ENCODE measurements at places on chromosomes 16 and 17.

- H3K27ac ChIP-seq, result no peak overlapping the region
- no peaks in the 10 kb centered on the region for H3K27me3 ChIP-seq
- H3K36me3 ChIP-seq, result no peaks in the 10 kb centered on the region
- DNase-seq, result no peak
Observed at GRCh38 chr16:66079671-66080334, 286.7 kb upstream of the CDH5 start.

DNA sequence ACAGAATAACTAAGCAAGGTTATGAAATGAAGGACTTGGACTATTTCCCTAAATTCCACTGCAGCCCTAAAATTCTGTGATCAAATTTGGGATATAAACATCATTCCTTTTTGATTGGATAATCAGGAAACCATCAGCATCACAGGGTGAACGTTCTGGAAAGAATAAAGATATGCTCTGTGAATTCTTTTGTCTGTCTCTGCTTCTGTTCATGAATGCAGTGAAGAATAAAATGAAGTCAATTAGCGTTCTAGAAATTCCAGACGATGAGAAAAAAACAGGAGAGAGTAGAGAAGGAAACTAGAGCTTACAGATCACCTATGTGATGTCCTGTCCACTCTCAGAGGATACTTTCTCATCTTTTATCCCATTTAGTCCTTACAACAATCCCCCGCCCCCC, 295.1 kb upstream of the SOX9 start:
- no peaks in the 10 kb centered on the region for H3K36me3 ChIP-seq
- no peaks in the 10 kb centered on the region for H3K27me3 ChIP-seq
- DNase-seq, result no peak
- no peaks in the 10 kb centered on the region for H3K4me1 ChIP-seq
- no peak overlapping the region for H3K27ac ChIP-seq

DNA sequence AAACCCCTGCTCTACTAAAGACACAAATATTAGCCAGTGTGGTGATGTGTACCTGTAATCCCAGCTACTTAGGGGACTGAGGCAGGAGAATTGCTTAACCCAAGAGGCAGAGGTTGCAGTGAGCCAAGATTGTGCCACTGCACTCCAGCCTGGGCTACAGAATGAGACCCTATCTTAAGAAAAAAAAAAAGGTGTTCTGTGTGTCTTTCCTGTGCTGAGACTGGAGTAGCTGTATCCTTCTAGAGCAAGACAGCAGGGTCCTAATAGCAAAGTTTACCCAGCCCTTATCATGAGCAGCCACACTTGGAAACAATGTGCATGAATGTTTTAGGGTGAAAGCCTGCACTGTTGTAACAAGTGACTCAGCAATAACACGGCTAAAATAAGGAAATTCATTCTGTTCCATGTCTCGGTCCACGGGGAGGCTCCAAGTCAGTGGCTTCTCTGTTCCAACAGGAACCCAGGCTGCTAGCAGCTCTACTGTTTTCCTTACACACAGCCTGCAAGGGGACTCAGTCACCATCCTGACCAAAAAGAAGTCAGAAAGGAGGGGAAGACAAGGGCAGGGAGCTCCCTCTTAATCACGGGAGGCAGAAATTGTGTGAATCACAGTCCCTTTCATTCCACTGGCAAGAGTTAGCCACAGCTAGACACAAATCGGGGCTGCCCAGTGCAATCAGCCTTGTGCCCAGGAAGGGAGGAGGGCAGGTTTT, 7.1 kb upstream of the SLC5A11 start:
- H3K36me3 ChIP-seq, result no peaks in the 10 kb centered on the region
- H3K4me1 ChIP-seq, result peaks cover 52% of the 10 kb centered on the region
- peak overlapping the region; percentile 64 for H3K27ac ChIP-seq
- H3K4me3 ChIP-seq, result peak overlapping the region; percentile 32

DNA sequence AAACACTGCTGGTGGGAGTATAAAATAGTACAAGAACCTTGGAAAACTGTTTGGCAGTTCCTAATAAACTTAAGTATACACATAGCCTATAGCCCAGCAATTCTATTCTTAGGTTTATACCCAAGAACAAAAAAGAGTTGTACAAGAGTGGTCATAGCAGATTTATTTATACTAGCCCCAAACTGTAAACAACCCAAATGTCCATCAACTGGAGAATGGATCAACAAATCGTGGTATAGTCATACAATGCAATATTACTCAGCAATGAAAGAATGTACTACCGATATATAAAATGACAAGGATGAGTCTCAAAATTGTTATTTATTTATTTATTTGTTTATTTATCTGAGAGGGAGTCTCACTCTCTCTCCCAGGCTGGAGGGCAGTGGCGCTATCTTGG, 23.1 kb downstream of the GNGT2 start:
- no peaks in the 10 kb centered on the region for H3K36me3 ChIP-seq
- DNase-seq, result no peak
- no peak overlapping the region for H3K27ac ChIP-seq
- peaks cover 5% of the 10 kb centered on the region for H3K4me1 ChIP-seq
- H3K4me3 ChIP-seq, result no peak overlapping the region

GRCh38 chr17:68387435-68388218, 69.7 kb downstream of the WIPI1 start:
- DNase-seq, result peak; percentile 76
- H3K36me3 ChIP-seq, result no peaks in the 10 kb centered on the region
- peaks cover 100% of the 10 kb centered on the region for H3K4me1 ChIP-seq

DNA sequence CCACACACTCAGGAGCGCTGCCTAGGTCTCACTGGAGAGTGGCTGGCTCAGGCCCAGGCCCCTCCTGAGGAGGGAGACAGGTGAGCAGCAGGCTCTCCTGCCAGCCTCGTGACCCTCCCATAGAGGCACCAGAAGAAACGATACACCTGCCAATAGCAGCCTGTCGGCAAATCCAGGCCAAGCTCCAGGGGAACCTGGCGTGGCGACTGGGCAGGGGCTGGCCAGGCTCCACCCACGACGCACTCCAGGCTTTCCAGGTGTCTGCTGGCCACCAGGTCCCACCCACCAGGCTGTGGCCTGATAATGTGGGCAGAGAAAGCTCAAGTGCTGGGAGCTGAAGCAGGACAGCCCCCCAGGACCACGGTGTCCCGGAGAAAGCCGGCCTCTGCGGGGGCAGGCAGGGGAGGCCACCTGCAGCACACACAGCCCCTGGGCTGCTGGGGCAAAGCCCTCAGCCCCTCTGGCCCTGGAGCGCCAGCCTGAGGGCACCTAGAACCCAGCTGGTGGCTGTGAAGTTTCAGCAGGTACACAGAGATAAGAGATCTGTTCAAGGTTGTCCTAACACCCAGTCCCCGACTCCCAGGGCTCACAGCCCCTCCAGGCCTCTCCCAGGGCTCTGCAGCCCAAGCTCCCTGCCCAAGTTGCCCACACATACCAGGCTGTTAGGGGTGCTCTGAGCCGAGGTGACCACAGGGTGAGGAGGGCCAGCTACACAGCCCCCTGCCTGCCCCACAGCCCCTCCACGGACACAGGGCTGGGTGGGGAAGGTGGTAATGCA, 2.4 kb downstream of the PGAP6 start:
- no peaks in the 10 kb centered on the region for H3K27me3 ChIP-seq
- DNase-seq, result no peak
- peaks cover 18% of the 10 kb centered on the region for H3K36me3 ChIP-seq
- H3K4me1 ChIP-seq, result peaks cover 38% of the 10 kb centered on the region
- H3K4me3 ChIP-seq, result peak overlapping the region; percentile 85

GRCh38 chr16:16817196-16817595, 438.3 kb downstream of the NPIPA7 start:
- no peak for DNase-seq
- H3K27me3 ChIP-seq, result peaks cover 5% of the 10 kb centered on the region
- H3K4me3 ChIP-seq, result no peak overlapping the region
- no peaks in the 10 kb centered on the region for H3K36me3 ChIP-seq
- H3K27ac ChIP-seq, result no peak overlapping the region

DNA sequence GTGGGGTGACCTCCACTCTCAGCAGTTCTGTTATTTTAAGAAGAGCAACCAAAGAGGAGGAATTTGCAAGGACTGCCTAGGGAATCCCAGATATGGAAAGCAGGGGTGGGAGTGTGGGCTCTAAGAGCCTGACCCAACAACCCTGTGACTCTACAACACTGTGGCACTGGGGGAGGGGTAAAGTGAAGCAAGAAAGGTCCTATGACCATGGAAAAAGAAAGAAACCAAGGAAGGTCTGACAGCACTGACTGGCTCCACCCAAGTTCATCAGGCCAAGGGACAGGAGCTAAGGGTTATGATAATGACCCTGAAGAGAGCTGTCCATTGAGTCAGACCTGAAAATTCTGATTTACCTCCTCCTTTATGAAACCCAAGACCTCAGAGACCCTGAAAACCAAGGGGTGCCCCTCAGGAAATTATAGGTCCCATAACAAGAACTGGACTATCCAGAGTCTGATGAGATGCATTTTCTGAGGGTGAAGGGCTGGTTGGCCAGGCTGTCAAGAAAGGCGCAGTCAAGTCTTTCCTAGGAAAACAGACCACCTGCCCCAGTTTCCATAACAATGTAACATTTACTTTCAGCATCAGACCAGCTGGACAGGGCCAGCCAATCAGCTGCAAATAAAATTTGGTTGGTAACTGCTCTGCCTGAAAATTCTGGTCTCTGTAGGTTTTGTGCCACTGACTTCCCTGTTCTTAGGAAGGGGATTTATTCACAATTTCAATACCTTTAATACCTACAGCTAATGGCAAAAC, 53.8 kb upstream of the MTMR4 start:
- no peaks in the 10 kb centered on the region for H3K36me3 ChIP-seq
- no peak overlapping the region for H3K27ac ChIP-seq
- no peak for DNase-seq
- H3K4me3 ChIP-seq, result no peak overlapping the region

- peak overlapping the region; percentile 93 for H3K27ac ChIP-seq
- peaks cover 17% of the 10 kb centered on the region for H3K36me3 ChIP-seq
- peaks cover 50% of the 10 kb centered on the region for H3K4me1 ChIP-seq
- H3K4me3 ChIP-seq, result peak overlapping the region; percentile 65
- no peak for DNase-seq
- no peaks in the 10 kb centered on the region for H3K27me3 ChIP-seq
Observed at GRCh38 chr16:3023415-3023668, 400 bp downstream of the HCFC1R1 start.

- no peak overlapping the region for H3K27ac ChIP-seq
- no peaks in the 10 kb centered on the region for H3K27me3 ChIP-seq
- H3K4me3 ChIP-seq, result no peak overlapping the region
- H3K36me3 ChIP-seq, result peaks cover 18% of the 10 kb centered on the region
- H3K4me1 ChIP-seq, result peaks cover 10% of the 10 kb centered on the region
- DNase-seq, result no peak
Observed at GRCh38 chr17:44176671-44177501, 6.4 kb downstream of the ASB16 start.

DNA sequence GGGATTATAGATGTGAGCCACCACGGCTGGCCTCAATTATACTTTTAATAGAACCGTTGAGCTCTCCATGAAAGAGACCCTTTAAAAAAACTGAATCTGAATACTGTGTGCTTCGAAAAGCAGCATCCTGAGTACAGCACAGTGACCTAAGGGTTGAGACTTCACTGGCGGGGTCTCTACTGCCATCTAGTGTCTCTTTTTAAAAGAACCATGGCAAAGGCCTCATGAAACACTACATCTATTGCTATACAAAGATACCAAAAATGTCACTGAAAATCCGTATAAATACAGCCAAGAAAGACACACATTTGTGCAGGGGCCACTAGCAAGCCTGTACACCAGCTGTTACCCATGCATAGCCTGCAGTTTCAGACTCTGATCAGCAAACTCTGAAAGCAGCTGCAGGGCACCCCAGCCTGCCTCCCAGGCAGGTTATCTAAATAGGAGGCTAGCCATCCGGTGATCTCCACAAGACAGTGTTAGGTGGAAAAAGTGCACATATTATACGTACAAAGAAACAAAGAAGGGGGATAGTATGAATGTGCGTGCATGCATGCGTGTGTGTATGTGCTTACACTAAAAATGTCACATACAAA, 35.3 kb downstream of the NPLOC4 start:
- DNase-seq, result peak; percentile 62
- no peak overlapping the region for H3K27ac ChIP-seq
- H3K27me3 ChIP-seq, result no peaks in the 10 kb centered on the region

GRCh38 chr17:15263680-15264079, 1.4 kb downstream of the PMP22 start:
- no peak overlapping the region for H3K27ac ChIP-seq
- H3K36me3 ChIP-seq, result no peaks in the 10 kb centered on the region

- no peak overlapping the region for H3K27ac ChIP-seq
- no peaks in the 10 kb centered on the region for H3K36me3 ChIP-seq
- H3K4me3 ChIP-seq, result no peak overlapping the region
- DNase-seq, result no peak
Observed at GRCh38 chr17:50584749-50585148, 24.2 kb downstream of the CACNA1G start.

GRCh38 chr17:74603746-74604145, 11.7 kb upstream of the CD300LD start:
- H3K36me3 ChIP-seq, result no peaks in the 10 kb centered on the region
- H3K27me3 ChIP-seq, result peaks cover 8% of the 10 kb centered on the region
- DNase-seq, result no peak
- H3K27ac ChIP-seq, result no peak overlapping the region

DNA sequence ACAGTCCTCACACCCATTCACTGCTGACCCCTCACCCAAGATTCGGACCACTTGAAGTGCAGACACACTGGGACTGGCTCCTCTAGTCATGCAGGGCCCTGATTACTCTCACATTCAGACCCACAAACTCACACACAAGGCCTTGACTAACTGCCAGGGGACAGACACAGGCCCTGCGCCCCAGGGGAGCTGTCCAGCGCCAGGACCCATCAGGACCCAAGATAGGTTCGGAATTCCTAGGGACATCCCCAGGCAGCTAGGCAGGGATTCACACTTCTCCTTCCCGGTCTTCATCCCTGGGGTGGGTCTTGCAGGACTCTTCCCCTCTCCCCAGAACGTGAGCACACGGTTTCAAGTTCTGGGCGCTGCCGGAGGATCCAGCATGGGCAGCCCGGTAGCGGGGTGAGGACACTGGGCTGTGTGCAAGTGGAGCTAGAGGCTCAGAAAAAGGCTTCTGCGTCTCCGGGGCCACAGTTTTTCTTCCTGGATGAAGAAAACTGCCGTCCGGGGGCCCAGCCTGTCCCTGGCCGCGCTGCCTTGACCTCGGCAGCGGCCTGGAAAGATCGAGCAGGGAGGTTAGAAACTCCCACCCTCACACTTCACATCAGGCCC, 1.6 kb downstream of the SEZ6 start:
- H3K27ac ChIP-seq, result no peak overlapping the region
- H3K27me3 ChIP-seq, result peaks cover 53% of the 10 kb centered on the region
